ENCODE measurements at places on chromosomes 2 and 18. TPM values are rescaled to one million over a fixed set of nuclear protein-coding genes. Genes with fewer than 3 reads are reported as not detected.

Gene REEP1
- not detected for total RNA-seq

- no peak for DNase-seq
Measured at GRCh38 chr2:44807201-44808025, 134.1 kb upstream of the SIX3 start.

DNA sequence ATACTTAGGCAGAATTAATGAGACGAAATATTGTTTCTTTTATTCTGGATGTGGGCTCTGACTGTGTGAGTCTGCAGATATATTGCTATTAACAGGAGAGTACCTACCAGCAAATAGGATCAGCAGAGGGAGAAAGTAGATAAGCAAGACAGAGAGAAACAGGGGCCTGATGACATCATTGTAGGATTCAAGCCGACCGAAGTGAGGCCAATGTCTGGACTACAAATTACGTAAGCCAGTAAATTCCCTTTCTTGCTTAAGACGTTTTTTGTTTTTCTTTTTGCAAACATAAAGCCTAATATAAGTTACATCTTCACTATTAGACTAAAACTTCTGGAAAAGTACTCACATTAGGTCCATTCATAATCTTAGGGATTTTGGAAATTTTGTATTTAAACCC lies 21.4 kb upstream of the PTPRM start:
- DNase-seq, result peak; percentile 56

DNA sequence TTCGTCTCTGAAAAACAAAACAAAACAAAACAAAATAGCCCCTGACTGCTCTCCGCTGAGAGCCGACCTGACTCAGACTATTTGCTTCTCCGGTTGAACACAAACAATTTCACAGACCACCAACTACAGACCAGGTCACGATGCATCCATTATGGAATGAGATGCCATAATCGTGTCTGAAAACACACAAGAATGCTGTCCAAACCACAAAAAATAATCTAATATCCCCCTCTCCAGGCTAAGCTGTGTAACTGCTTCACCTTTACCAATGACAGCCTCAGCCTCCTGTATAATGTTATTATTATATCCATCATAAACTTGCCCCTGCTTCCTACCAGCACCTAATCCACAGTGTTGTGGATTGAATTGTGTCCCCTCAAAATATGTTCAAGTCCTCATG lies 114.7 kb downstream of the DNAH6 start:
- DNase-seq, result peak; percentile 55

Gene LBX2
- total RNA-seq, result 3.0 TPM

GRCh38 chr18:2148823-2149222 lies 422.5 kb downstream of the METTL4 start:
- DNase-seq, result peak; percentile 88

DNA sequence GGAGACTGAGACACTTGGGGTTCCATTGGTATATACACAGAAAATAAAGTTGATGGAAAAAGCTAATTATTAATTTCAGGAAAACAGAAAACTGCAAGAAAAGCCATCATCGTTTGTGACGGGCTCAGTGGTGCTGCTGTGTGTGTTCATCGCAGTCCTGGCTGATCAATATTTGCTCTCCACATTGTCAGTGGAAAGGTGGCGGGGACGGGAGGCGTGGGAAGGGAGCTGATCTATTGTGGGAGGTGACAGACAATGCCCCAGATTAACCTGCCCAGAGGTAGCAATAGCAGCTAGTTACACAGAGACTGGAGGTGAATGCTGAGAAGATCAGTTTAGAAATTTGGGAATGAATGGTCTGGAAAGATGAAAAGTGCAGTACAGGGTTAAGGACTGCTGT lies 50.0 kb upstream of the CTDP1 start:
- DNase-seq, result no peak

Gene COL4A4
- total RNA-seq, result 1.1 TPM

Gene TNFRSF11A
- total RNA-seq, result 0.08 TPM

Gene NCKAP5
- total RNA-seq, result 1.7 TPM

DNA sequence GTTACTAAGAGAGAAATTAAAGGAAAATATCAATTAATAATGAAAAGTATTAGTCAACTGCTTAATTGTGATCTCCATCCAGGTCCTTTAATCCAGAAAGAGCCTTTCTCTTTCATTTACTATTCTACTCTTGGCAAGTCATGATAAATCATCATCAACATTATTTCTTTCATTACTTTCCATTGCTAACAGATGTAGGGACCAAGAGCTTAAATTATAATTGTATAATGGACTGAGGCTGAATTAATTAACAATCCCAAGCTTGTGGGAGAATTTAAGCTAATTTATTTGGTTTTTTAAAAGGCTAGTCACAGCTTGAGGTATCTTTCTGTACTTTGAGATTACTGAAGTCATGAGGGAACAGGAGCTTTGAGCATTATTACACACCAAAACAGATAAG lies 223.9 kb downstream of the ERBB4 start:
- DNase-seq, result no peak

Gene GPAT2
- 10.2 TPM for total RNA-seq

DNA sequence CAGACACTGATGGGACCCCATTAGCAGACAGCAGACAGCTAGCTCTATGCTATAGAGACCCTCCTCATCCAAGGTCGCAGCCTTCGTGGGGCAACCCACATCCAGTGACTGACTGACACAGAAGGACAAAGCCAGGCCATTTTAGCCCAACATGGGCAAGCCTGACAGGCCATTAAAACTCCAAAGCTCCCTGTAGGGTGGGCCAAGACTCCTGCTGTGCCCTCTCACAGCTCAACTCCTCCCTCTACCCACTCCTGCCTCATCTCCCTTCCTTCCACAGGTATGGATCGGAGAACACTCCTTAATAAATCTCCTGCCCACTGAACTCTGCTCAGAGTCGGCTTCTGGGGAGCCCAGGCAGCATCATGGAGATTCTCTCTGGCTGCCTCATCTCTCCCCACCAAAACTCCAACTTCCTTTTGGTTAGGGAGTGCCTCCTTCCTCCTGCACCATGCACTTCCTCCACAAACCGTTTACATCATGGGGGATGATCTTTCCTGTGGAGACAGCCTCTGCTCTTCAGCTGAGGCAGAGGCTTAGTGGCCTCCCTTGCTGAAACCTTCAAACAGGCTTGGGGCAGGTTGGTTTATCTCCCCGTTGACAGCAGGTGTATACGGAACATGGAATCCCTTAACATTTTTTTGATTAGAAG lies 86.5 kb downstream of the ACTR3 start:
- no peak for DNase-seq

Gene TMEM247
- not detected for total RNA-seq

DNA sequence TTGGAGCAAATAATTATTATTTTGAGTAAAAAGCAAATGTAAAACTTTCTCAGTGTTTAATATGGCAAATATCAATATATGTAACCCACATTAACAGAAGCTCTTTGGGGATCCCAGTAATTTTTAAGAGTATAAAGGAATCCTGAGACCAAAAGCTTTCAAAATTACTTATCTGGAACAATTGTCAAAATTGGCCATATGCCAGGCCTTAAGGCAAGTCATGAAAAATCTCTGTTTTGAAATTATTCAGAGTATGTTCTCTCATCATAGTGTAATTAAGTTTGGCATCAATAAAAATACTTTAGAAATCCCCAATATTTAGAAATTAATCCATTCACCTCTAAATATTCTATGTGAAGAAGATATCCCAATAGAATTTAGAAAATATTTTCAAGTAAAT lies 225.3 kb upstream of the ARL4C start:
- peak; percentile 58 for DNase-seq

GRCh38 chr18:80244956-80245730 lies 2.2 kb downstream of the PARD6G start:
- DNase-seq, result no peak

DNA sequence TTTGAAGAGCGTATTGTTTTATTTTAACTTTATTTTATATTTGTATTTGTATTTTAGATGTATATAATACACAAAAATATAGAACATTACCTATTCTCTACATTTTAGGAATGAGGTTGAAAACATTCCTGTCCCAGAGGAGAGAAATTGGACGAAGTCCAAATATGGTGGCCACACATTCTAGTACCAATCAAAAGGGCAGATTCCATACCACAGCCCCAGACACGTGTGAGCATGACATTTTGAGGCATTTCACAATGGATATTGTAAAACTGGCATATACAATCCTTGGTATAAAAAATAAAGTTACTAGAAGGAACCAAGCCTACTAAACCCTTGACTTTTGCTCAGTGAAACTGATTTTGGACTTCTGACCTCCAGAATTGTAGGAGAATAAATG lies 50.6 kb downstream of the C2orf76 start:
- DNase-seq, result no peak

- DNase-seq, result no peak
Measured at GRCh38 chr2:84029903-84030575, 429.0 kb downstream of the SUCLG1 start.

- no peak for DNase-seq
Measured at GRCh38 chr2:225276207-225276606, 123.3 kb upstream of the NYAP2 start.

DNA sequence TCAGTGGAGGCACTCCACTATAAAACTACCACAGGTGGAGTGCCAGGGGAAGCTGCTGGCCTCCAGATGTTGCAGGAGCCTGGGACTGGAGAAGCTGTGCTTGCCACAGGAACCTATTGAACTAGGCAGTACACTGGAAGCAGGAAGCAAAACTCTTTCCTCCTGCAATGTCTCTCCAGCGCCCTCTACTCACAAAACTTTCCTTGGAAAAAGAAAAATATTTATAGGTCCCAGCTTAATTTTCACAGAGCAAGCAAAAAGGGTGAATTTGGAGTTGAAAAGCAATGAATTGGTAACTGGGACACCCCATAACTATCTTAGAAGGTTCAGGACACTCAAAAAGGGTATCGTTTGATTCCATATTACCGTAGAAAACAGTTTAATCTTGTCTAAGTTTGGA lies 33.2 kb upstream of the REEP1 start:
- no peak for DNase-seq

DNA sequence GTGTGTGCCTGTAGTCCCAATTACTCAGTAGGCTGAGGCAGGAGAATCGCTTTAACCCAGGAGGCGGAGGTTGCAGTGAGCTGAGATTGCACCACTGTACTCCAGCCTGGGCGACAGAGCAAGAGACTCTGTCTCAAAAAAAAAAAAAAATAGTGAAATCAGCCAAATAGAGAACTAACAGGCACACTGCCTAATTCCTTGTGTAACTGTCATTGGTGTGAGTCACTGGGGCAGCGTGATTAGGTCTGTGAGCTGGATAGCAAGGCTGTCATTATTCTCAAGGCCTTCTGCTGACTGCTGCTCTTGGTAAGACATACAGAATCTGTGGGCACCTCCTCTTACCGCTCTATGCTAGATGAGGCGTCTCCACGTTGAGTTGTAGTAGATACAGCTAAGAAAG lies 270.3 kb downstream of the NEDD4L start:
- peak; percentile 94 for DNase-seq

DNA sequence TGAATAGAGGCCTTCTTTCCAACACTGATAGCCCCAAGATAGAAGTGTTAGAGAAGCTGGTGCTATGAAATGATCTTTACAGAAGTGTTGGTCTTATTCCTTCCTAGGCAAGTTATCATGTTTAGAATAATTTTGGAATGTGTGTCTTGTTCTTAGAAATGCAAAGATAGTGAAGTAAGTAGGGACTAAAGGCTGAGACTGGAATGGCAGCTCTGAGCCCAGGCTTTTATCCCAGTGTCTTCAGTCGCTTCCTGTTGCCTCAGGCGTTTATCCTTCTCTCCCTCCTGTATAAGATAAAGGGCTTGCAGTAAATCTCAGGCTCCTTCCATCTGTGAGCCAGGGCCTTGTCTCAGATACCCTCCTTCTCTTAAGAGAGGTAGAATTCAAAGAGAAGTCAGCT lies 218.1 kb downstream of the TPGS2 start:
- no peak for DNase-seq

DNA sequence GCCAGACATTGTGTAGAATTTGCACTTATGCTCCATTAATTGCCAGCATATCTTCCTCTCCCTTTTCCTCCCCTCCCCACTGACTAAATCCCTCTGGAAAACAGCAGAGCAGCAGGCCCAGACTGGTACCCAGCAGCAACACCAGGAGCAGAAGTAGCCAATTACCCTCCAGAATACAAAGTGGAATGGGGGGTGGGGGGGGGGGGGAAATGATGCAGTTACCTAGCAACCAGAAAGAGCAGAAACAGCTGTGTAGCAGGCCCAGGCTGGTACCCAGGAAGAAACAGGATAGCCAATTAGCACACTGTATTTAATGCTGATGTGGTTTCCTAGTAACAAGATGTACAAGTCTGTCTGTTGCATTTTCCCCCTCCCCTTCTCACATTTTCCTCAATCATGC lies 52.3 kb downstream of the KLF7 start:
- no peak for DNase-seq

DNA sequence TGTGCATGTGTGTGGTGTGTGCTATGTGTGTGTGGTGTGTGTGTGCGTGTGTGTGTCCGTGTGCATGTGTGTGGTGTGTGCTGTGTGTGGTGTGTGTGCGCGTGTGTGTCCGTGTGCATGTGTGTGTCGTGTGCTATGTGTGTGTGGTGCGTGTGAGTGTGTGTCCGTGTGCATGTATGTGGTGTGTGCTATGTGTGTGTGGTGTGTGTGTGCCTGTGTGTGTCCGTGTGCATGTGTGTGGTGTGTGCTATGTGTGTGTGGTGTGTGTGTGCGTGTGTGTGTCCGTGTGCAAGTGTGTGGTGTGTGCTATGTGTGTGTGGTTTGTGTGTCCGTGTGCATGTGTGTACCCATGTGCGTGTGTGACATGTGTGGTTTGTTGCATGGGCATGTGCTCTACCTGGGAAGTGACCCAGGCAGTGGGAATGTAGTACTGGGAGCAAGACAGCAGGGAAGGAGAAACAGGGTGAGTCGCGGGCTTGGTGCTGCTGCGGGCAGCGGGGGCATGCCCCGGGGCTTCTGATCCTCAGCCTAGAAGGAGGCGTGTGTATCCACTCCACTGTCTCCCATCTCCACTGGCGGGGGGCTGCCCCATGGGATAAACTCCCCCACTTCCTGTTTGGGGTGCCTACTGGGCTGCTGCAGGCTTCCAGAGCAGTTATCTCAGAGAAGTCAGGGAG lies 7.6 kb upstream of the OTOS start:
- no peak for DNase-seq

- DNase-seq, result peak; percentile 47
Measured at GRCh38 chr2:174344716-174345461, 10.1 kb downstream of the SP9 start.

DNA sequence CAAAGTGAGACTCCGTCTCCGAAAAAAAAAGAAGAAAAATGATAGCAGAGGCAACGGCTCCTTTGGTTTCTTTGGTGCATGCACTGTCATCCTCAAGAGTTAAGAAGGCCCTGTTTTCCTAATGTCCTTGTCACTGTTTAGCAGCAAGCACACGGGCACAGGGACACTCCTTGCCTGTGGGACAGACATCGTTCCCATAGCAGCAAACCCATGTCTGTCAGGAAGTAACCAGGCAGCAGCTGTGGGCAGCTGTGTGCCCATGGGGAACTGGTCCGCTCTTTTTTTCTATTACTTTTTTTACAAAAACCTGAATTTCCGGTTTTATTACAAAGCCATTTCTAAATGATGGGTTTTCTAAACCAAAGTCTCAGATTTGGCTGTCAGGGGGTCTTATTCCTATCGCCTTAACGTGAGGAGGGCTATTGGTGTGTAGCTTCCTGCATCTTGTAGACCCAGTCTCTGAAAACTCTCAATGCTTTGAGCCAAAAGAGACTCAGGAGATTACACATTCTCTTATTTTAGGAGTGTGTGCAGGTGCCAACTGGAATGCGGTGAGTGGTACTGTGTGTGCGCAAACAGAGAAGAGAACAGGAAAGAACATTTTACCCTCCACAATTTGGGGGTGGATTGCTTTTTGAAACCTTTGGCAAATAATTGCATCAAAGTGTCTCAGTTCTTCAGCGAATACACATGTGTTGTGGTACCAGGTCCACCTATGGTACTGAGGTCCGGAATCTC lies 109.6 kb downstream of the COLEC12 start:
- no peak for DNase-seq

Gene QPCT
- total RNA-seq, result 1.7 TPM
